ENCODE measurements at places on chromosomes 12 and 14.

DNA sequence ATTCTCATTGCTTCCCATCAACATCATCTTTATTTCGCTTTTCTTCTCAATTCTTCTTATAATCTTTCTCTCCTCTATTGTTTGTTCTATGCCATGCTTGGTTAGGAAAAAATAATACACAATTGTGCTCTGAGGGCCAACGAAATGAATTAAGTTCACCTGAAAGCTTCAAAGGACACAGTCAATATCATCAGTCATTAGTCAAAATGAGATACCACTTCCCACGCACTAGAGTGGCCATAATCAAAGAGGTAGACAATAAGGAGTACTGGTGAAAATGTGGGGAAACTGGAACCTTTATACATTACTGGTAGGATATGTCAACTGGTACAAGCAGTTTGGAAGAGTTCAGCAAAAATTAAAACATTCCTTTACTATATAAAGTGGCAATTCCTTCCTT lies 91.5 kb downstream of the TMTC1 start:
- DNase-seq = no peak

GRCh38 chr14:98665007-98665406 lies 607.0 kb downstream of the BCL11B start:
- DNase-seq = no peak

- DNase-seq = no peak
Measured at GRCh38 chr14:99777951-99778350, 15.3 kb upstream of the EML1 start.

DNA sequence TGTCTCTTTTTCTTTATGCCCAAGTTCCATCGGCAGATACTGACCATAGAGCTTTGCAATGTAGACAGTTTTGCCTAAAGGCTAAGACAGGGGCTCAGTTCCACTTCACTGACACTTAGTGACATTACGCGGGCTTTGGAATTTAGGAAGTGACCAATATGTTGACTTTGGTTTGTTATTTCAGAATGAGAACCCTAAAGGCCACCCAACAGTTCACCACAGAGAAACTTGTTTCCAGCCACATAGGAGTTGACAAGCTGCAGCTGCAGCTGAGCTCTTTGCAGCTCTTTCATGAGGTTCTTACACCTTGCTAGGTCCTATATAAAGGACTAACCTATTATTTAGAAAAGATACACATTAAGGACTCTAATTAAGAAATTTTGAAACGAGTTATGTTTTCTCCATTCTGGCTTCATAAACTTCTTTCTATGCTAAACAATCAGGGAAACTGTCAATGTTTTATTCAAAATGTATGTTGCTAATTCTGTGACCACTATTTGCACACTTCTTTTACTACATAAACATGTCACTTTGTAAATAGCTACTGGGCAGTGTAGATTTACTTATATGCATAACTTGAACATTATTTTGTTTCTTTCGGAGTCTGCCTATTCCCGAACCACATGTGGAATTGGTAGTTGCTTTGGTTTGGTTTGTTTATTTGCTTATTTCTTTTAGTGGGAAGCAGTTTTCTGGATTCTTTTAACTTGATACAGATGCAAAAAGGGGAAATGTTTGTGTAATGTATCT lies 18.5 kb upstream of the KLRD1 start:
- DNase-seq = no peak

DNA sequence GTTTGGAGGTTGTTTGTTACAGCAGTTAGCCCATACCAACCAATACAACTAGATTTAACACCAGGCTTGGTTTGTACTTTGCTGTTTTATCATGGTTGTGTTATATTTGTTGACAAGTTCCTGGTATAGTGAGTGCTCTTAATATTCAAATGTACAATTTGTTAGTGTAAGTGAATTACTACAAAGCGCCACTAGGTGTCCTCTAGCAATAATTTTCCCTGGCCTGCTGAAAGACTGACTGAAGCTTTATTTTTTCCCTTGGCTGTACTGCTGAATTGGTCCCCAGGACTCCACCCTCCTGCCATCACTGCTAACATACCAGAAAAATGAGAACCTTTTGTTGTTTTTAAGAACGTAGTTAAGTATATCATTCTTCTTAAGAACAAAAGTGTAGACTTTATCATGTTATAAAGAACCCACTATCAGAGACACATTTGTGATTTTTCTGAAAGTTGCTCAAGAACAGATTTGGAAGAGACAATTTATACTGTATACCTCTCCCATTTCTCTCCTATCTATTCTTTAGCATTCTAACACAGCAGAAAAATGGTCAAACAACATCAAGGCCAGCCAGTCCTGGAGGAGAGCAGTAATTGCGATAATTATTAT lies 75.3 kb upstream of the FAR2 start:
- no peak for DNase-seq

Data from fibroblast of skin of left biceps (primary cell).